ENCODE measurements at places on chromosomes 6 and 20.

DNA sequence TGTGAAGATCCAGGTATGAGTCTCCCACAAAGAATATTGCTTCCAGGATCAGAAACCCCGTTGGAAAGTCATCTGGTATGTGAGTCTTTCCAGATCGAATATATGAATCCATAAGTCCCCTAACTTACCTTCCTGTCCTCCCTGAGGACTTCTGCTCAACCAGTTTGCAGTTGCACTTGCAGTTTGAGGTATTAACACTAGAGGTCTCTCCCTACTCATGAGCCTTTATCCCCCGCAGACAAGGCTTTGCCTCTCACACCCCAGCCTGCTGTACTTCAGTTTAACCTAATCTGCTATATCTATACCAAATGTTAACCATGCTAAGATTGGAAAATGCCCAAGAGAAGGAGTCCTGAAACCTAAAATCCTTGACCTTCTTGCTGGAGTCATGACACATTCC is 135.3 kb upstream of the DEFB112 start:
- peak; percentile 10 for DNase-seq

- no peak for DNase-seq
Observed at GRCh38 chr6:157644043-157644810, 178.8 kb upstream of the SNX9 start.

DNA sequence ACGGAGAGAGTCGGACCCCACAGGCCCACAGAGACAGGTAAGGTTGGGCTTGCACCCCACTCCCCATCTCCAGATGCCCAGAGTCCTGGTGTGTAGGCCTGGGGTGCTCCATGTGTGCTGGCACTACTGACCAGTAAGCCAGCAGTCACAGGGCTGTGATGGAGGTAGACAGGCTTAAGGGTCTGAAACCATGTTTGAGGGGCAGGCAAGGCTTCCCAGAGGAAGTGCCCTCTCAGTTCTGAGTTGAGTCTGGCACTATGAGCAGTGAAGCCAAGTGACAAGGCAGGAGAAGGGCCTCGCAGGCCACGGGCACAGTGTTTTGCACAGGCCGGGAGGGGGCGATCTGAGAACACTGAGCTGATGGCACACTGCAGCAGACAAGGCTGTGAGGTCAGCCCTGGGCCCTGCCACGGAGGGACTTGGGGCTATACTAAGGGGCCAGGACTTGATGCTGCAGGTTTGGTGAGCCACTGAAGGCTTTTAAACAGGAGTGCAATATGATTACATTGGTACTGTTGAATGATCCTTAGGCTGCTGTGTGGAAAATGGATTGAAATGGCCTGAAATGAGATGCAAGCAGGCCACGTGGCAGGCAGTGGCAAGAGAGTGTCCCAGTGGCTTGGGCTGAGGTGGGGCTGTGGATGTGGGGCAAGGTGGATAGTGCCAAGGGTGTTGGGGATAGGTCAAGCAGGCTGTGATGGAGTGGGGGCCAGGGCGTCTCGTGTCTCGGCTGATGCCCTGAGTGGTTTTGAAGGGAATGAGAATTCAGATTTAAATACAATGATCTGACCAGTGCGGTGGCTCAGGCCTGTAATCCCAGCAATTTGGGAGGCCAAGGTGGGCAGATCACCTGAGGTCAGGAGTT is 20.3 kb downstream of the TTBK1 start:
- DNase-seq, result no peak

DNA sequence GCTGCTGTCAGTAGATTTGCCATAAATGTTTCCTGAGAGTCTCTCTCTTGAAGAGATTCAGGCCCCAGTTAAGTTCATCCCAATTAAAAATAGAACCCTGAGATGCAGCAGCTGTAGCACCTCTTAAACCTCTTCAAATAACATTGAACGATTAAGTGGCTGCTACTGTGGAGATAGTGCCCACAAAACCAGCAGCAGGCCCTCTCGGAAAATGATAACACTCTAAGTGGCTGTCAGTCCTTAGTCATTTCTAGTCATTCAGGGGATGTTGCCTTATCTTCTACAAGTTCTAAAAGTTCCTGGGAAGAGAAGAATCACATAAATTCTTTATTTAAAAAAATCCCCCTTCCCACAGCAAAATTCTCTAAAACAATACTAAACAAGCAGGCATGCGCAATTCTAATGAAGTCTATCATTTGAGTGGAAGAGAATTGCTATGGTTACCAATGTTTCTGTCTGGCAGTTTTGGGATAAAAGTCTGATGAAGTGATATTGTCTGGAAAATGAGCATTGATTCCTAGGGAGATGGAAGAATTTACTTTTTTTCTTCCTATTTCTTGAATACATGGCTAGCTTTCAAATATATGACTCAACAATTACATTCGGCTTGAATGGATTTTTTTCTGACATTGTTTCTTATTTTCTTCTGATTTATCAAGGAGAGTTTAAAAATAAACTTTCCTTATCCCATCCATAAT is 131.9 kb downstream of the TRMT11 start:
- no peak for DNase-seq

GRCh38 chr6:15779726-15780125 is 116.9 kb upstream of the DTNBP1 start:
- DNase-seq, result no peak

GRCh38 chr6:69768664-69769063 is 28.1 kb downstream of the LMBRD1 start:
- DNase-seq, result no peak

DNA sequence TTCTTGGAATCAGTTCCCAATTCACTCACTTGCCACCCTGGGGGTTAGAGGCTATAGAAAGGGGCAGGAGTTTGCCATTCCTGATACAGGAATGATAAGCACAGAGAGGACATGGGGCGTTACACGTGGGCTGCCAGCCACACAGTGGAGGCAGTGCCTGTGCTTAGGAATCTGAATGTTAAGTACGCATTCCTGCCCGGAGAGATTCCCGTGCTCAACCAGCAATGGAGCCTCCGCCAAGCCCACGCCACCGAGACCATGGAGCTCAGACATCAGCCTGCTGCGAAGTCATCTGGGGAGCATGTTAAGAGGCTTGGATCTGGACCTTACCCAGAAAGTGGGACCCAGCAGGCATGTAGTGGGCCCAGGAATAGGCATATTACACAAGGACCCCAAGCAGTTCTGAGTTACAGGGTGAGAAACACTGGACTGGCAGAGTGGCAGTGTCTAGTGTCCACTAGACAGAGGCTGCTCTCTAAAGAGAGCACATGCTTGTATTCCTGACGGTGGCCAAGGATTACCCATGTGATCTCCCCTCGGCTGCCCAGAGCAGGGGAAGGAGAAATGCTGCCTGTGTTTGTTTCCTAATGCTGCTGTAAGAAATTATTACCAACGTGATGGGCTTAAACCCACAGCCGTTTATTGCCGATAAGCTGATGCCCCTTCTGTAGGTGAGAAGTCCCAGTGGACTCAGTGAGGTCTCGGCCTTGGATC is 138.2 kb downstream of the BMP7 start:
- DNase-seq, result no peak

DNA sequence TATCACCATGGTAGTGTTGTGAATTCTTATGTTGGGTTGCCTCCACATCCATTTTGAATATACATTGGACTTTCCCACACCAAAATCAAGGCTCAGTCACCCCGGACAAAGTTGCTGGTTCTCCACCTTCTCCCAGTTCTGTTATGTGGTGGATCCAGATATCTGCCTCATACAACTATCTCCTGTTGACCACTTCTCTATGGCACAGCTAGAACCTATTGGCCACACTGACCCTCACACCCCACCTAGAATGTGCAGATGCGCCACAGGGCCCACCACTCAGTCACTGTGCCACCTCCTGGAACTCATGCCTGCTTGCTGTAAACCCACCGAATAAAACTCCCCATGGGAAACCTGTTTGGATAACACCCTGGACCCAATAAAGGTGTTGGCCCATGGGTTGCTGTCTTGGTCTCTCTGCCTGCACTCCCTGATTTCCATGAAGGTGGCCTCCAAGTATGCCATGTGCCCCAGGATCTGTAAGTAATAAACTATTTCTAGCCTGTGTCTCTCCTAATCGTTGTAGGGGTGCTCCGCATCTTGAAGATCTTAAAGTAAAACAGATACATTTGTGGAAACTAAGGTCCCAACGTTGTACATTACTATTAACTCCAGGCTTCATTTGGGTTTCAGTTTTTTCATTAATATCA is 7.2 kb upstream of the NQO2 start:
- DNase-seq, result no peak

DNA sequence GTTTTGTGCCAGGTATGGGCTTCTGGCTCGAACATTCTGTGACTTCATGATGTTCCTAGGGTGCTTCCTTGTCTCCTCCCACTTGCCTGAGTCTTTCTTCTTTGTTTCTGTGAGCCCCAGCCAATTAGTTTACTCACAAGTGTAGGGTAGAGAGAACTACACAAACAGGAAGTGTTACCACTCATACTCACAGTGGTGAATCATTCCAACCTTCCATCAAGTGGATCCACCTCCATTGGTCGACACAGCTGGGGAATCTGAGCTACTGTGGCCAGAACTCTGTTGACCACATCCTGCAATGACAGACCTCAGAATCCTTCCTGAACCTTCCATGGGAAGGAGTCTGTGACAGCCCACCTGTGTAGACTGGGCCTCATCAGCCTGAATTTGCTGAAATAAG is 76.8 kb downstream of the UNC5CL start:
- DNase-seq, result no peak

GRCh38 chr6:127864701-127865100 is 36.2 kb downstream of the THEMIS start:
- no peak for DNase-seq

- no peak for DNase-seq
Observed at GRCh38 chr6:140980265-140980887, 1152.3 kb upstream of the GJE1 start.

DNA sequence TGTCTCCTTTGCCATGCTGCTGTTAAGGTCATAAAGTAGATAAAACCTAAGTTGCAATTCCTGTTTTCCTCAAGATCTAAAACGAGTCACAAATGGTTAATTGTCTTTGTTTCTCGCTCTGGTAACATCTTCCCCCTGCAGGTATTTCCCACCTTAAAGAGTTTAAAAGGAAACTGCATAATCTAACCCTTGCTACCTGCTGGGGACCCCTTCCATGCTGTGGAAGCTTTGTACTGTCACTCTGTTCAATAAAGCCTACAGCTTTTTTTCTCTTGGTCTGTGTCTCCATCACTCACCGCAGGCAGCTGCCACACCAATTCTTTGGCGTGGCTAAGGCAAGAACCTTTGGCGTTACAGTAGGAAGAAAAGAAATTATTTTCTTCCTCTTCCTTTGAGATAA is 117.7 kb upstream of the GJE1 start:
- no peak for DNase-seq

GRCh38 chr6:4888841-4889240 is 112.6 kb downstream of the CDYL start:
- DNase-seq, result no peak

DNA sequence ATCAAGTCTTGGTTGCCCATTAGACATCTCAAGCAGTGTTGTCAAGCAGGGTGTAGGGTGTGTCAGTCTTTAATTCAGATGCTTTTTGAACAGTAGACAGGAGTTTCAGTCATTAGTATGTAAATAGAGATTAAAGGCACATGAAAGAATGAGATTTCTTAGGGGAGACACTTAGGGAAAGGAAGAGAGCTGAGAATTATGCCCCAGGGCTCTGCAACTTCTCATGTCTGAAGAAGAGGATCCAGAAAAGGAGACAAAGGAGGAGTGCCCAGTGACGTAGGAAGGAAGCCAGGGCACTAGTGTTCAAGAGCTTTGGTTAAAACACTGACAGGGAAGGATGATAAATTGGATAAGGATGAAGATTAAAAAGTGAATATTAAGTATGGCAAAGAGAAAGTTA is 569.7 kb downstream of the NKAIN2 start:
- no peak for DNase-seq

- no peak for DNase-seq
Observed at GRCh38 chr6:7195339-7196018, 87.7 kb downstream of the RREB1 start.

- DNase-seq, result no peak
Observed at GRCh38 chr6:169974663-169975062, 223.2 kb downstream of the ERMARD start.
